ENCODE measurements at places on chromosomes 6 and 20.

GRCh38 chr6:17432356-17432755 is 39.0 kb downstream of the CAP2 start:
- no peak for DNase-seq

DNA sequence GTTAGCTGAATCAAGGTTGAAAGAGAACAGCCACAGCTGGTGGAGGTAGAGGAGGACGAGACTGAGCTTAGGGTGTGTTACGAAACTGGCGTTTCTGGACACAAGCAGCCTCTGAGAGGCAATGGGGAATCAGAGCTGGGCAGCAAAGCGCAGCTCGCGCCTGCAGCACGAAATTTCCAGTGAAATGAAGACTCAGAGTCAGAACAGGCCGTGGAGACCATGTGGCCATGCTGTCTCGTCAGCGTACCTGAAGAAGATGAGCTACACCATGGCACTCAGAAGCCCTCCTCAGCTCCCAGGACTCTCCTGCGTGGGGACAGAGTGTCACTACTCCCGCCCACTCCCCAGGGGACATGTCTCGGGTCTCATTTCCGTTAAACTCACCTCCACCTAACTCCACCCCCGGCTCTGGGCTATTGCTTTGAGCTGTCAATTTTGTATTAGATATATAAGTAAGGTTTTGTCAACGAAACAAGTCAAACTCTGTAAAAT is 256.9 kb downstream of the ERMARD start:
- DNase-seq, result no peak

DNA sequence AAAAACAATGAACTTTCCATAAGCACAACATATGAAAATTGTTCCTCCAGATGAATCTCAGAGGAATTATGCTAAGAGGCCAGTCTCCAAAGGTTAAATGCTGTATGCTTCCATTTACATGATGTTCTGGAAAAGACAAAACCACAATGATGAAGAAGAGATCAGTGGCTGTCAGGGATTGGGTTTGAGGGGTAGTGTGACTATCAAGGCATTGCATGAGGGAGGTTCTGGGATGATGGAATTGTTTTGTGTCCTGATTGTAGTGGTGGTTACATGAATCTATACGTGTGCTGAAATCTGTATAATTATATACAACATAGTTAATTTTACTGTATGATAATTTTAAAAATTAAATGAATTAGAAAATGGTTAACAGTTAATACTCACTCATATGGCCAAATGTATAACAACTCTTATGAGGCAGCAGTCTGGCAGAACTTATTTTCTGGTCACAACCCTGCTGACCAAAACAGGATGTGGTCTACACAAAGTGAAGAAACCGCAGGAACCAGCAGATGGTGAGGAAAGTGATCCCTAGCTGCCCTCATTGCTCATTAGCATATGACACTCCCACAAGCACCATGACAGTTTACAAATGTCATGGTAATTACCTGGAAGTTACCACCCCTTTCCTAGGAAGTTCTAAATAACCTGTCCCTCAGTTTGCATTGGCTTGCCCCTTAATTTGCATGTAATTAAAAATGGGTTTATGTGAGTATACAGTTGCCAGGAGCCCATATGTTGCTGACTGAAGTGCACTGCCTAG is 31.9 kb downstream of the NSFL1C start:
- peak; percentile 48 for DNase-seq

DNA sequence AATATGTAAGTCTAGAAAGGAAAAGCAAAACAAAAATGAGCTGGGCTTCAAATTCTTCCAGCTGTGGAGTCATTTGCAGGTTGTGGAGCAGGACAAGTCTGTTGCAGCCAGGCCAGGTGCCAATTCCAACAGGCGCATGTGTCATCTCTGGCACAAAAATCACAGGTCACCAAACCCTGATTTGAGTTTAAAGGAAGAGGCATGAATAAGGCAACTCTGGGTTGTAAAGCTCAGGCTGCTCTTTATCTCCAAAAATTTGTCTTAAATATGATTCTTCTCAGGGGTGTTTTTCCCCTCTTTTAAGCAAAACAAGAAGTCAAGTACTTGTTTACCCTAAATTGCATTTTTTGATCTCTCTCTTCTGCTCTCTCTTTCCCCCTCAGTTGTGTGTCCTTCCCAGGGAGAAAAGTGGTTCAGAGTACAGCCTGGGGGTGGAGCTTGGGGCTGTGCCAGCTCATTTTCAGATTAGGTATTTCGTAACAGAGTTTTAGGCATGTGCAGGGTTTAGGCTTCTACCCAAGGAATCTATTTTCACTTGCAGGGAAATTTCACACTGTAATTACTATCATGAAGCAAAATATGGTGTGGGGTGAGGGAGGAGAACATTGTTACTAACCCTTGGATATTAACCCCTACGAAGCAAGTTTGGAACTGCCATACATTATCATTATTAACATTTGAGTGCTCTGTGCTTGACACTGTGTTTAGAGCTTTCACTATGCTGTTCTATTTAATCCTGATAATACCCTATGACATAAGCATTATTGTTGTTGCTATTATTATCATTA is 8.3 kb upstream of the NCOA3 start:
- peak; percentile 54 for DNase-seq

GRCh38 chr6:144482142-144482541 is 197.0 kb downstream of the UTRN start:
- peak; percentile 65 for DNase-seq

DNA sequence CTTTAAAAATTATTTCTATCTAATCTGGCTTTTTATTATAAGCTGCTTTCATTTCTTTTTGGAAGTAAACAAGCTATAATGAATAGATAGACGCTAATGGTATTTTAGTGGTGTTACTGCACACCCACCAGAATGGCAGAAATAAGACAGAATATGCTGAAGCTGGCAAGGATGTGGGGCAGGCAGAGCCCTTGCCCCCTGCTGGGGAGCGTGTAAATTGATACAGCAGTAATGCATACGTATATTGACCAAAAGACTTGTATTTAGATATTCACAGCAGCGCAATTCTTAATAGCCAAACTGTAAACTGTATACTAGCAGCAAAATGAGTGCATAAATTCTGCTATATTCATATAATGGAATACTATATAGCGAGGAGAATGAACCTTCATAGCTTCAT is 35.3 kb downstream of the TMEM181 start:
- DNase-seq, result no peak

Measured in stimulated activated naive CD4-positive, alpha-beta T cell treated with Interleukin-2 at 50 U/mL for 16 hours (primary cell).